Ovary (tissue), 10 donors: ENCODE measurements at places on chromosomes 13 and 19.
A peak's percentile ranks its signal among the peaks of the same experiment; 100 is the strongest.

GRCh38 chr13:39956036-39956435 lies 300.6 kb downstream of the COG6 start:
- no peaks in the 10 kb centered on the region for H3K4me1 ChIP-seq
- H3K36me3 ChIP-seq: no peaks in the 10 kb centered on the region
- H3K27ac ChIP-seq: no peak overlapping the region
- no peak for DNase-seq

- H3K36me3 ChIP-seq: no peaks in the 10 kb centered on the region
- H3K27ac ChIP-seq: peak overlapping the region; percentile 91
- H3K4me1 ChIP-seq: peaks cover 39% of the 10 kb centered on the region
- no peak for DNase-seq
- no peaks in the 10 kb centered on the region for H3K27me3 ChIP-seq
- H3K4me3 ChIP-seq: peak overlapping the region; percentile 40
Measured at GRCh38 chr19:1167687-1168571, 6.1 kb downstream of the SBNO2 start.

DNA sequence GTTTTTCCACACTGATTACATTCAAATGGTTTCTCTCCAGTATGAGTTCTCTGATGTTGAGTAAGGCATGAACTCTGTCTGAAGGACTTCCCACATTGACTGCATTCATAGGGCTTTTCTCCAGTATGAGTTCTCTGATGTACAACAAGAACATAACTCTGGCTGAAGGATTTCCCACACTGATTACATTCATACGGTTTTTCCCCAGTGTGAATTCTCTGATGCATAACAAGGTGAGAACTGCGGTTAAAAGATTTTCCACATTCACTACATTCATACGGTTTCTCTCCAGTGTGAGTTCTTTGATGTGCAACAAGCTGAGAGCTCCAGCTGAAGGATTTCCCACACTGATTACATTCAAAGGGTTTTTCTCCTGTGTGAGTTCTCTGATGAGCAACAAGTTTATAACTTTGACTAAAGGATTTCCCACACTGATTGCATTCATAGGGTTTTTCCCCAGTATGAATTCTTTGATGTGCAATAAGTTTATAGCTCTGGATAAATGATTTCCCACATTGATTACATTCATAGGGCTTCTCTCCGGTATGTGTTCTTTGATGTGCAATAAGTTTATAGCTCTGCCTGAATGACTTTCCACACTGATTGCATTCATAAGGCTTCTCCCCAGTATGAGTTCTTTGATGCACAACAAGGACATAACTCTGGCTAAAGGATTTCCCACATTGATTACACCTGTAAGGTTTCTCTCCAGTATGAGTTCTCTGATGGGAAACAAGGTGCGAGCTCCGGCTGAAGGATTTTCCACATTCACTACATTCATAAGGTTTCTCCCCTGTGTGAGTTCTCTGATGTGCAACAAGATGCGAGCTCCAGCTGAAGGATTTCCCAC lies 23.5 kb downstream of the ZNF180 start:
- no peak overlapping the region for H3K27ac ChIP-seq
- no peak for DNase-seq
- H3K4me1 ChIP-seq: no peaks in the 10 kb centered on the region

- H3K27ac ChIP-seq: no peak overlapping the region
- no peak for DNase-seq
- no peak overlapping the region for H3K4me3 ChIP-seq
- no peaks in the 10 kb centered on the region for H3K36me3 ChIP-seq
- H3K27me3 ChIP-seq: no peaks in the 10 kb centered on the region
Measured at GRCh38 chr19:44714597-44715169, 15.7 kb downstream of the CEACAM16 start.

GRCh38 chr19:30288911-30289310 lies 83.3 kb upstream of the ZNF536 start:
- no peaks in the 10 kb centered on the region for H3K4me1 ChIP-seq
- H3K36me3 ChIP-seq: no peaks in the 10 kb centered on the region
- no peaks in the 10 kb centered on the region for H3K27me3 ChIP-seq
- no peak for DNase-seq
- H3K4me3 ChIP-seq: no peak overlapping the region
- H3K27ac ChIP-seq: no peak overlapping the region

GRCh38 chr13:113566227-113566561 lies 18.4 kb upstream of the TFDP1 start:
- no peak for DNase-seq
- no peaks in the 10 kb centered on the region for H3K4me1 ChIP-seq
- no peaks in the 10 kb centered on the region for H3K27me3 ChIP-seq
- no peak overlapping the region for H3K4me3 ChIP-seq
- H3K27ac ChIP-seq: no peak overlapping the region

- no peak for DNase-seq
- no peak overlapping the region for H3K27ac ChIP-seq
- no peaks in the 10 kb centered on the region for H3K36me3 ChIP-seq
- H3K27me3 ChIP-seq: no peaks in the 10 kb centered on the region
Measured at GRCh38 chr19:16444269-16444600, 27.5 kb downstream of the EPS15L1 start.

- H3K4me3 ChIP-seq: peak overlapping the region; percentile 70
- no peaks in the 10 kb centered on the region for H3K27me3 ChIP-seq
- H3K27ac ChIP-seq: peak overlapping the region; percentile 89
- H3K4me1 ChIP-seq: peaks cover 19% of the 10 kb centered on the region
Measured at GRCh38 chr19:34732612-34733211, 1.3 kb upstream of the ZNF181 start.
